Neural progenitor cell (in vitro differentiated cells): ENCODE measurements at places on chromosomes 11 and 22.

GRCh38 chr11:116172851-116173250 lies 599.9 kb downstream of the BUD13 start:
- no peak for DNase-seq

GRCh38 chr11:45563810-45564209 lies 101.6 kb downstream of the CHST1 start:
- no peak for DNase-seq

- peak; percentile 59 for DNase-seq
These were observed 43.6 kb upstream of the PRR5 start for GRCh38 chr22:44658311-44658953.

DNA sequence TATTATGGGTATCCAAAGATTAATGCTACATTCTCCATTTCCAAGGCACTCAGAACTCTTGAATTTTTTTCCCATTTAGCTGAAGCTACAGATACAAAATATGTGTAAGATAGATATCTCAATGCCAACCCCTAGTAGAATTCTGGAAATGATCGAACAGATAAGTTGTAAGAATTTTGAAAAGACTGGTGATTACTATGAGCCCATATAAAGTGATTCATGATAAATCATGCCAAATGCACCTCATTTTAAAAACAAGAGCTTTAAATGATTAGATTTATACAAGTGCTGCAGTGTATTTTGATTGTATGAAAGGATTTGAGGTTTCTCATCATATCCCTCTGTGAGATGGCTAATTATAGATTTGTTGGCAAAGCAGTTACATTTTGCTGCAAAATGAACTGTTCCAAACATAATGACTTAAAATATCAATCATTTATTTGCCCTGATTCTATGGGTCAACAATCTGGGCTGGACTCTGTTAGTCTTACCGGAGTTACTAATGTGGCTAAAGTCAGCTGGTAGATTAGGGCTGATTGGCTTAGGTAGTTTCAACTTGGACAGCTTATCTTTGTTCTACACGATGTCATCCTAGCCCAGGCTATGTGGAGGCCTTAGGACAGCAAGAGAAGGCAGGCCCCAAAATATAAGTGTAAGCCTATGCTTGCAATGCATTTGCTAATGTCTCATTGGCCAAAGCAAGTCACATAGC lies 3.4 kb downstream of the OR10V1 start:
- DNase-seq: no peak

GRCh38 chr11:69352166-69352565 lies 58.2 kb downstream of the MYEOV start:
- DNase-seq: no peak

DNA sequence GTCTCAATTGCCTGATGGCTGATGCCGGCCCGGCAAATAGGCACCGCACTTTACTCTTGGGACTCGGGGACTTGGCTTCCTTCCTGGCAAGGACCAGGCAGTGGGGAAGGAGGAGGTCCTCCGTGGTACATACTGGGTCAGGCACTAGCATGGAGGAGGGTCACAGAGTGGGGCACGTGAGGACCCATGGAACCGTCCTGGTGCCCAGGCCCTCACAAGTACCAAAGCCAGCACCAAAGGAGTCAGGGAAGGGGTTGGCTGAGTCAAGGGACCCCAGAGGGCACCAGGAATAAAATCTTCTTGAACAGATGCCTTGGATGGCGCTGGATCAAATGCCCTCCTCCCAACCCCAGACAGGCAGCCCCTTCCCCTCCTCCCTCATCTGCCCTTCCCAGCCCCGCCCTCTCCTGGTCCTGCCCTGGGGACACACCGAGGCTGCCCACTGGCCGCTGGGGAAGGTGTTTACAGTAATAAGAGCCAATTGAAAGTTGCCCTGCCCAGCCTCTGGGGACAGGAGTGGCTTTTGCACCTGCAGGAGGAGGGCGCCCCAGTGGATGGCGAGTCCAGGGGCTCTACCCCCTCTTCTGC lies 5.6 kb upstream of the CARNS1 start:
- DNase-seq: peak; percentile 67

GRCh38 chr11:44630511-44631210 lies 65.2 kb downstream of the CD82 start:
- no peak for DNase-seq

DNA sequence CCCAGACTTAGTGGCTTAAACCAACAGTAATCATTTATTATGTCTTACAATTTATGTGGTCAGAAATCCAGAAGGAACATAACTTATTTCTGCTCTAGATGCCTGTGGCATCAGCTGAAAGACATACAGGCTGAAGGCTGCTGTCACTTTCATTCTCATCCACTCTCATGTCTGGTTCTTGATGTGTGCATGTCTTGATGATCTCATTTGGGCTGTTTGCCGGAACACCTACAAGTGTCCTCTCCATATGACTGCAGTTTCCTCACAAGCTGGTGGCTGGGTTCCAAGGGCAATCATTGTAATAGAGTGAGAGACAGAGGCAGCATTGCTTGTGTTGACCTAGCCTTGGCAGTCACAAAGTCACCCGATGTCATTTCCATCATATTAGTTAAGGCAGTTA lies 1375.9 kb upstream of the RAG2 start:
- DNase-seq: no peak

DNA sequence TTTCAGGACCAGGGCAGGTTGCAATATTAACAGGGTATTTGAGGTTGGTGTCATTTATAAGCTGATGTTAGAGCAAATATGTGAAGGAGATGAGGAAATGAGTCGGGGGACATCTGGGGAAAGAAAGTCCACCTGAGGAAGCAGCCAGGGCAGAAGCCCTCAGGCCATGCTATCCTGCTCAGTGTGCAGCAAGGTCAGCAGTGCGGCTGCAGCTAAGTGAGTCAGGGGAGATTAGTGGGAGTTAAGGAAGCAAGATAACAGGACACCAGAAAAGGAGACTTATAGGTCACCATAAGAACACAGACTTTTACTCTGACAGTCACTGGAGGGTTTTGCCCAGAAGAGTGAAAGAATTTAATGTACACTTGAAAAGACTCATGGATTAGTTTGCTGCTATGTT lies 468.9 kb downstream of the NTM start:
- DNase-seq: no peak

DNA sequence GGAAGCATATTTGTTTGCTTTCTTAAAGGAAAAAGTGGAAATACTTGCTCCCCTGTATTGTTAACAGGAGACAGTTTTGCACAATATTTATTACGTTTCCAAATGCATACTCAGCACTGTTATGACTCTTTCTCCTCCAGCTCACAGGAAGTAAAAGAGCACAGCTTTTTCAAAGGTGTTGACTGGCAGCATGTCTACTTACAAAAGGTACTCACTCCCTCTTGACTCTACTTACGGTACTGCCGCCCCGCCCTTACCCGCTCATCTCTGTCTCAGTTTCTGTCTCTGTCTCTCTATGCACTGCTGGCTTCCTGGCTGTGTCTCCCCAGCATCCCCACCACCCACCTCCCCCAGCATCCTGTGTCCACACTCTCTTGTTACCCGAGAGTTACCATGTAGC lies 32.2 kb upstream of the MYO18B start:
- no peak for DNase-seq

GRCh38 chr11:102780491-102780918 lies at the start of gene MMP10:
Gene MMP10 (minus strand): TSS chr11:102780628. CDS start chr11:102780591, 37 bp downstream.
- DNase-seq: peak; percentile 76

DNA sequence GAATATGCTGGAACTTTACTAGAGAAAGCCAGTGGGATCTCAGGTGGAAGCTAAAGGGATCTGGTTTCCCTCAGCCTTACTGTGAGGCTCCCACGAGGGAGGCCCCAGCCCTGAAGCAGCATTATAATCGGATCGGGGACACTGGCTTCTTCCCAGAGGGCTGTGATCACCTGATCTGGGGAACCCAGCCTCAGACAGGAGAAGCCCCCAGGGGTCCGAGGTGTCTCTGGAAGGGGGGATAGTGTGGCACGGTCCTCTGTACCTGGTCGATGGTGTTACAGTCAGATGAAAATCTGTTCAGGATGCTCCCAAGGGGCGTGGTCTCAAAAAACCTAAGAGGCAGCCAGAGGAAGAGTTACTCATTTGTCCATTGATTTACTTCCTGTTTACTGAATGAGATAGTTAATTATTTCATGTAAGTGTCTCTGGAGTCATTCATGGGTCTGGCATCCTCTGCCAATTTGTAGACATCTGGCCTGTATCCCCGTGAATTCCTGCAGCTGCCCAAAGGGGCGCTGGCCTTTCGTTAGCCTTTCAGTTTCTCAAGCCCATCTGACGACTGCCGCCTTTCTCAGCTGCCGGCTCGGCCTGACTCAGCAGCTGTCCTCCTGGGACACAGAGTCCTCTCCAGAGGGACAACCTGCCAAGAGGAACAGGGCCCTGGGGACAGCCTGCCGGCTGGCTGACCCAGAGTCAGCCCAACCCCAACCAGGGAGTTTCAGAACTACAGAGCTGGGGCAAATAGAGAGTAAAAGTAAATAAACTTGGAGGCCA lies 17.0 kb upstream of the KCNJ11 start:
- DNase-seq: peak; percentile 71

DNA sequence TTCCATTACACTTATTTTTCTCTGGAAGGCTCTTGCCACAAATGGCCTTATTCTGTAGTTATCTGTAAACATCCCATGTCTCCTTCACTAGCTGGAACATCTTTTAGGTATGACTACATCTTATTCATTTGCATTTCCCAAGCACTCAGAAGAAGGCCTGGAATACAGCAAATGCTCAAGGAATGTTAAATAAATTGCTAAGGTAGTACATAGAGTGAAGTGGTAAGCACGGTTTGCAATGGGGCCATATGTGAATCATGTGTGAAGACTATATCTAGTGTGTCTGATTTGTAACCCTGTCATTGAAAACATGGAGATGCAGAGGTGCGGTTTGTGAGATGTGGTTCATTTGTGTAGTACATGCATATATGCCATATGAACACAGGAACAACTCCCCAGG lies 33.5 kb downstream of the GDPD4 start:
- no peak for DNase-seq

GRCh38 chr11:23315286-23315685 lies 455.0 kb upstream of the CCDC179 start:
- DNase-seq: no peak

DNA sequence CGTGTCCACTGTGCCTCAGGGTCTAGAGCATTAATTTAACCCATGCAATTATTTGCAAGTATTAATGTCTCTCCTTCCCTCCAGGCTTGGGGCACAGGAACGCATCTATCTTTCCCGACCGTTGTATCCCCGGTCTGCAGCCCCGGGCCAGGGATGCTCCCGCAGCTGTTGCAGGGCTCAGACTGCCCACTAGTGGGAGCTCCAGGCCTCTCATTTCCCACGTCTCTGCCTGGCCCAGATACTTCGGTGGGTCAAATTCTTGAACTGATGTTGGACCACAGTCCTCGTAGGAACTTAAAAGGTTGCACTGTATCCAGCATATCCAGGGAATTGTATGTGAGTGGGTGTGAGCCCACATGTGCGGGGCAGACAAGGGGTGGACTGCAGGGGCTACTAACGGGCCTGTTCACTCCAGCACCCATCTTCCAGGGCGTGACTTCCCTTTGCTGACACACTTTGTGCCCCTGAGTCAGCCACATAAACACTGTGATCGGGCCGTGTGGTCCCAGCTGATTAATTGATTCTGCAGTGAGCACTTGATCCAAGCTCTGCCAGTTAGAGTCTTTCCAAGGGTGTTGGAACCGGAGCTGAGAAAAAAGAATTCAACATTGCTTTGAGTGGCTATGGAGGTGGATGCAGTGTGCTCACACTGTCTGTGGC lies 451.3 kb downstream of the TBC1D22A start:
- DNase-seq: peak; percentile 15

- no peak for DNase-seq
These were observed 87.0 kb downstream of the GRK3 start for GRCh38 chr22:25651332-25652085.

- DNase-seq: no peak
These were observed 64.2 kb downstream of the KREMEN1 start for GRCh38 chr22:29136782-29137700.

DNA sequence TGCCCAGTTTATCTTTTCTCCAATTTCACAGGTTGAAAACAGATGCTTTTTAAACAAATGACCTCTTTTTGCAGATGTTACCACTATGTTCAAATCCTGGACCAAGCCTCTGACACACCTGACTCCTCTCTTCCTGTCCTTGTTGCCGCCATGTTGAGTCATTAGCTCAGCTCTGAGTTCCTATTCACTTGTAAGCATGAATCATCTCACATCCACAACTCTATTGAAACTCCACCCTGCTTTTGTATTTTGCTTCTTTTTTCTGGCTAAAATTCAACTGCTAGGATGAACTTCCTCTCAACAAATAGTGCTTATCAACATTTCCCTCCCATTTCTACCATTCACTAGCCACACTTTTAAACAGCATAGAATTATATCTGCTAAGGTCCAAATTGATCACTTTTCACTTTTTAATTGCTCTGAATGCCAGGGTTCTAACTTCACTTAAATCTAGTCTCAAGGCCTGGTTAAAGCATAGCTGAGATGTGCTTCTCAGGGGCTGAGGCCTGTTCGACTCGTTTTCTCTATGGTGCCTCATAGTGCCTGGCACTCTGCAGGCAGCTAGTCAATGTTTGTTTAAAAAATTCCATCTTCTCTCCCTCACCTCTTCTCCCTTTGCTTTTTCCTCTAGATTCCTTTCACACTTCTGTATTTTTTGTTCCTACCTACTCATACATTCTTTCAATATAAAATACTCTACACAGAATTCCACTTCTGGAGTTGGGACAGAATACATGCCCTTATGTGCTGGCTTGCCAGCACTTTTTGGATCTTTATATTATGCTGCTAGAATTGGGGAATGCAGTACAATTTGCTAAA lies 3.9 kb downstream of the JOSD1 start:
- no peak for DNase-seq

DNA sequence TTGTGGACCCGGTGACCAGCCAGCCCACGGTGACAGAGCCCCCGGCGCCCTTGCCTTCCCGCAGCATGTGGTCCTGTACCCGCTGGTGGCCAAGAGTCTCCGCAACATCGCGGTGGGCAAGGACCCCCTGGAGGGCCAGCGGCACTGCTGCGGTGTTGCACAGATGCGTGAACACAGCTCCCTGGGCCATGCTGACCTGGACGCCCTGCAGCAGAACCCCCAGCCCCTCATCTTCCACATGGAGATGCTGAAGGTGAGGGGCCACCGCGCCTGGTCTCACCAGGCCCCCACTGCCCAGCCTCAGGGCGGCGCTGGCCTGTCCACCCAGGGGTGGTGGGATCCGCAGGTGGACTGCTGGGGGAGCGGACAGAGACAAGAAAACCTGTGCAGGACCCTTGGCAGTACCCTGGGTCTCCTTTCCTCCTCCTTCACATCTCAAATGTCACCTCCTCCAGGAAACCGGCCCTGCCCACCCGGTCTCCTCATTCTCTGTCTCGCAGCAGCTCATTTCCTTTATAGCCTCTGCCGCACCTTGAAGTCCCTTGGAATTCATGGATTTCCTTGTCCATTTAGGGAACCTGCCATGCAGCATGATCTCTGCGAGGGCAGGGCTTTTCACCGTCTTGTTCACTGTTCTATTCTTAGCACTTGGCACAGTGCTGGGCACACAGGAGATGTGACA lies 6.5 kb downstream of the AIP start:
- DNase-seq: no peak
